ENCODE measurements at places on chromosomes 16 and 17.

GRCh38 chr16:55179852-55180585 is 144.0 kb upstream of the IRX6 start:
- no peak for DNase-seq

DNA sequence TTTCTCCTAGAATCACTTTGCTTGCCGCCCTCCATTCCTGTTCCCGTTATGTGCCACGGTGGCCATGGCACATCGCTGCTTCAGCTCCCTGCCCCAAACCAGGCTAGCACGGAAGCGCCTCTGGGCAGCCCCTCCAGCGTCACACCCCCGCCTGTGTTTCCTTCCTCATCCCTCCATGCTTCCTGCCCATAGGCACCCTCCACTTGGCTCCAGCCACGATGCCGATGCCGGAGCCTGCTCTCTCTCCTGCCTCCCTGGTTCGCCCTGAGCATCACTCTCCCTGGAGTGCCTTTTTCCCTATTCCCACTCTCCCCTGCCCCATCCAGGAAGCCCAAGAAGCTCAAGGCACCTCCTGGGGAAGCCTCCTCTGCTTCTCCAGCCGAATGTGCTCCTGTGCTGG is 3.2 kb upstream of the ARHGAP23 start:
- peak; percentile 42 for DNase-seq

DNA sequence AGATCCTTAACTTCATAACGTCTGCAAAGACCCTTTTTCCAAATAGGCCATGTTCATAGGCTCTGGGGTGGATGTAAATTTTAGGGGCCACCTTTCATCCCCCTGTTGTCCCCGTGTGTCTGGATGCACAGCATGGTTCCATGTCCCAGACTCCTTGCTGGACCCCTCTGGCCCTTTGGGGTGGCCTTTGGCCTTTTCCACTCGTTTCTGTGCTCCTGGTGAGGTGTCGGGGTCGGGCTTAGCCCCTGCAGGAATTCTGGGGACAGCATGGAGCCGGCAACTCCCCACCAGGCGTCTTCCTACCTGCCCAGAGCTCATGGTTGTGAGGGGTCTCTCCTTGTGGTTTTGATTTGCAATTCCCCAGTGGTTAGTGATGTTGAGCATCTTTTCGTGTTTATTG is 183.5 kb downstream of the SEC14L1 start:
- DNase-seq, result no peak

GRCh38 chr16:57356547-57356946 is 2.0 kb upstream of the CCL22 start:
- DNase-seq, result no peak
